ENCODE measurements at places on chromosomes 7 and 10. TPM values are rescaled to one million over a fixed set of nuclear protein-coding genes. Genes with fewer than 3 reads are reported as not detected.

HELLS gene
- 27.3 TPM for total RNA-seq

STEAP1 gene
- 0.86 TPM for total RNA-seq

NPSR1 gene
- total RNA-seq, result not detected

DNA sequence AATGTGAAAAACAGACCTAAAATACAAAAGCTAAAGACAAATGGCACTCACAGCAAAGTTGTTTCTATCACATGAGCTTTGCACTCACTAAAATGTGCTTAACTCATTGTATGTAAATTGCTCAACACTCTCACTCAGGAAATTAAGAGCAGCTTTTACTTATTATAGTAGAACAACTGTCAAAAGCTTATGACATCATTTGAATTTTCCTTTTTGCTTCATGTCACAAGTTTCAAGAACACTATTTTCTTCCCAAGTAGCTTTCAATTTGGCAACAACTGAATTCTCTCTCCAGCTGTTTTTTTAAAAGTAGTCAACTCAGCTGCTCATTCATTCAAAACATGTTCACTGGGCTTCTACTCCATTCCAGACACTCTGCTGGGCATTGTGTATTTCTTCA is 46.9 kb downstream of the ATE1 start:
- H3K36me3 ChIP-seq, result peaks cover 32% of the 10 kb centered on the region
- no peaks in the 10 kb centered on the region for H3K27me3 ChIP-seq
- H3K27ac ChIP-seq, result no peak overlapping the region
- no peak for DNase-seq

DNA sequence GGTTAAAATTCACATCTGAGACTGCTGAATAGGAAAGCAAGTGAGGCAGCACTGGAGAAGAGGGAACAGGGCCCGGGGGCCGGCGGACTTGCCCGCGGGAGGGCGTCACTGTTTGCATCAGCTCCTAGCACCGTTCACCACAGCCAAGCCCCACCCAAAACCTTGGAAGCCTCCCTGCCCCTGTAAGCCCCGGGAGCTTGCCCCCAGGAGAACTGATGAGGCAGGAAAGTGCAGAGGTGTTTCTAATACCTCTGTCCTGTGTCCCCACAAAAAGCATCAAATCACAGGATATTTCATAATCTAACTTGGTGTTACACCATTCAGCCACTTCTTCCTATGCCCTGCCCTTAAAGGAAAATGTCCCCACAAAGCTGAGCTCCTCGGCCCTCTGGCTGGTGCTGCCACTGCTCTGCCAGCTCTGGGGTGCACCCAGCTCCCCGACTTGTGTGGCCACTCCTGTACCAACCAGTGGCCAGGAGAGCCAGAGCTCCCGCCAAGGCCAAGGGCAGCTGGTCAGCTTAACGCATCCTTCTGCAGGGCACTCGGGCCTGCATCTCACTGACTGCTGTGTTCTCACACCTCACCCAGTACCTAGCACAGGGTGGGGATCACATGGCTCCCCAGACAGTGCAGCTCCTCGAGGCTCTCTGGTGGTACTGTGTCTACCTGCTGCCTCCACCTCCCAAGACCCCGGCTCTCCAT is 47.3 kb upstream of the CNPY1 start:
- H3K27me3 ChIP-seq, result peaks cover 16% of the 10 kb centered on the region
- H3K27ac ChIP-seq, result no peak overlapping the region
- no peak overlapping the region for H3K4me3 ChIP-seq
- H3K36me3 ChIP-seq, result no peaks in the 10 kb centered on the region
- no peaks in the 10 kb centered on the region for H3K4me1 ChIP-seq
- DNase-seq, result no peak

DNA sequence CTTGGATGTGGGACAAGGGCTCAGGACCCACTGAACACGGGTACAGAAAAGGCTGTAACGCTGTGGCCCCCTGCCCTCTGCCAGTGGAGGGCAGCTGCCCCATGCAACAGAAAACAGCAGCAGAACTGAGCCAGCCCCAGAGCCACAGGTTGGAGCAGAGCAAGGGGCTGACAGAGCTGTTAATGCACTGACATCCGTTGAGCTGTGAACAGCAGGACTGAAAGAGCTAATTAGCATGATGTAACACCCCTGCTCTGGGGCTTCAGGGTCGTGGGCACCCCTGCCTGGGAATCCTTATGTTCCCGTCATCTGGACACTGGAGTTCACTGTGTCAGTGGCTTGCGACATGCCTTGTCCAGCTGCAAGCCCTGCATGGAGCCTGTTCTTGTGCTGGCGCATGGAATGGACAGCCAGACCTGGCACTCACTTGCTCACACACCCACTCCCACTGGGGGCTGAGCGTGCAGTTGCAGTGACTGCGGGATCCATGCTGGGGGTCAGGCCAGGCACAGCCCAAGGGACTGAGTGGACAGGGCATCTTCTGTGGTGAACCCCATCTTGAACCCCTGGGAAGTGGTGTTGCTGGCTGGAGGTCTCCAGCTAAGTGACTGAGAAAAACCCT is 293.7 kb downstream of the DNAJB9 start:
- no peak overlapping the region for H3K27ac ChIP-seq
- no peaks in the 10 kb centered on the region for H3K27me3 ChIP-seq
- no peak for DNase-seq
- no peak overlapping the region for H3K4me3 ChIP-seq

DNA sequence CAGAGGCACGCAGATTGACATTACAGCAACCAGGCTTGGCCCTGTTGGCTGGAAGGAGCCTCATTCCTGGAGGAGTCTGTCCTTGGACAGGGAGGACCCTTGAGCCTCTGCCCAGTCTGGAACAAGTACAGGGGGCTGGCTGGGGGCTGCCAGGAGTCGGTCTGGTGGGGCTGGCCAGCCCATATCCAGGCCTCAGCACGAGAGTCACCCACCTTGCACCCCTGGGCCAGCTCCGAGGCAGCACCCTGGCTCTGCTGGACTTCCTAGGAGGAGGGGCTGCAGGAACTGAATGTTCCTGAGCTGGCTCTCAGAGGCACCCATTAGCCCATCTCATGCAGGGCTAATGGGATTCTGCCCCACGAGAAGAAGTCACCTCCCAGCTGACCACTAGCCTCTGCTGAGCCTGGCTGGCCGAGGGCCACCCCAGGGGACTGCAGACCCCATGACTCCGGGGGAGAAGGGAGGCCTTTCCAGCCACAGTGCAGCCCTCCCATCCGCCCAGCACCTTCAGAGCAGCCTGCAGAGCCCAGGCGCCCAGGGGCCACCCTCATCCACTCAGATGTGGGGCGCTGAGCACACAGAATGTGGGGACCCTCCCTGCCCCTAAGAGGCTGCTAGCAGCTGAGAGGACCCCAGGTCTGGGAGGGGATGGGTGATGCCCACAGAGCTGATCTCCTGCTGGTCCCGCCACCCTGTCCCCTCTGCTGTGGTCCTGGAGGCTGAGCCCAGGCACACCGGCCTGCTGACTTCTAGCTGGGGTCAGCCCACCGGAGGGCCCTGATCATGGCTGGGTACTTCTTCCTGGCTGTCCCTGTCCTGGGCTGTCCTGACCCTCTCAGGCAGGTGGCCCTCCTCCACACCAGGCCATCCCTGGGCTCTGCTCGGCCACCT is 14.8 kb upstream of the INPP5A start:
- DNase-seq, result peak; percentile 8
- H3K36me3 ChIP-seq, result no peaks in the 10 kb centered on the region
- H3K4me1 ChIP-seq, result peaks cover 4% of the 10 kb centered on the region
- no peak overlapping the region for H3K27ac ChIP-seq

GRCh38 chr7:151254316-151254715 is 5.8 kb upstream of the SMARCD3 start:
- peaks cover 21% of the 10 kb centered on the region for H3K4me1 ChIP-seq
- no peak overlapping the region for H3K27ac ChIP-seq
- H3K36me3 ChIP-seq, result no peaks in the 10 kb centered on the region
- peaks cover 65% of the 10 kb centered on the region for H3K27me3 ChIP-seq
- H3K4me3 ChIP-seq, result no peak overlapping the region

GRCh38 chr10:112434988-112435619 is 11.6 kb downstream of the ZDHHC6 start:
- H3K27ac ChIP-seq, result no peak overlapping the region
- H3K27me3 ChIP-seq, result no peaks in the 10 kb centered on the region
- no peaks in the 10 kb centered on the region for H3K4me1 ChIP-seq
- DNase-seq, result no peak
- H3K36me3 ChIP-seq, result peaks cover 69% of the 10 kb centered on the region

DNA sequence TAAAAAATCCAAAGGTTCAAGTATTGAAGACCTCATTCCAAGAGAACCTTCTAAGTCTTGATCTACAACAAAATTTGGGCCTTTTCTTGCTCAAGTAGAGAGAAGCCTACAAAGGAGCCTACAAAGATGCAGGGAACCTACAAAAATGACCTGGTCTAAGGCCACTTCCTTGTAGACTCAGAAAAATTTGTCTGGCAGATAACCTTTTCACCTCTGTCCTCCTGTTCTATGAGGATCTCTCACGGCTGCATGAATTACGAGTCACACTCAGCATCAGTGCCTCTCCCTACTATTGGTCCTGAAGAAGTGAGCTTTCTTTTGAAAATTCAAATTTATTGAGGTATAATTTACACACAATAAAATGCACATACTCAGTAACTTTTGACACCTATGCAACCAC is 29.3 kb downstream of the CCNJ start:
- no peak for DNase-seq
- peaks cover 4% of the 10 kb centered on the region for H3K4me1 ChIP-seq
- no peaks in the 10 kb centered on the region for H3K27me3 ChIP-seq
- H3K36me3 ChIP-seq, result peaks cover 9% of the 10 kb centered on the region
- H3K4me3 ChIP-seq, result no peak overlapping the region

DNA sequence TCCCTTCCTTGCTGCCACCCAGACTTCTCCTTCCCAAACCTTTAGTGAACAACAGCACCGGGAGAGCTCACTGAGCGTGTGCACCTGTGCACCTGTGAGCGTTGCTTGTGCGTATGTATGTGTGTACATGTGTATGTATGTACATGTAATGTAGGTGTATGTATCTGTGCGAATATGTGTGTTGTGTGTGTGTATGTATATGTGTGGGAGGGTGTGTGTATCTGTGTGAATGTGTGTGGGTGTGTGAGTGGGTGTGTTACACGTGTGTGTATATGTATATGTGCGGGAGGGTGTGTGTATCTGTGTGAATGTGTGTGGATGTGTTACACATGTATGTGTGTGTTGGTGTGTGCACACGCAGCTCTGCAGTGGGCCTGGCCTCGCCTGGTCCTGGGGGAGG is 44.5 kb upstream of the DNAJB6 start:
- no peak overlapping the region for H3K27ac ChIP-seq
- no peaks in the 10 kb centered on the region for H3K36me3 ChIP-seq
- no peaks in the 10 kb centered on the region for H3K4me1 ChIP-seq
- H3K27me3 ChIP-seq, result peaks cover 3% of the 10 kb centered on the region

- no peak for DNase-seq
- H3K4me3 ChIP-seq, result no peak overlapping the region
- H3K36me3 ChIP-seq, result no peaks in the 10 kb centered on the region
- no peak overlapping the region for H3K27ac ChIP-seq
- H3K4me1 ChIP-seq, result no peaks in the 10 kb centered on the region
- peaks cover 2% of the 10 kb centered on the region for H3K27me3 ChIP-seq
Measured at GRCh38 chr7:45984386-45985295, 63.6 kb upstream of the IGFBP3 start.

GRCh38 chr10:60236869-60237524 is 152.7 kb downstream of the ANK3 start:
- no peaks in the 10 kb centered on the region for H3K27me3 ChIP-seq
- H3K4me3 ChIP-seq, result peak overlapping the region; percentile 79
- DNase-seq, result peak; percentile 57
- H3K4me1 ChIP-seq, result peaks cover 73% of the 10 kb centered on the region

GRCh38 chr7:77427996-77428603 is 12.0 kb upstream of the GSAP start:
- peaks cover 35% of the 10 kb centered on the region for H3K4me1 ChIP-seq
- no peaks in the 10 kb centered on the region for H3K27me3 ChIP-seq
- no peaks in the 10 kb centered on the region for H3K36me3 ChIP-seq
- no peak for DNase-seq
- H3K4me3 ChIP-seq, result no peak overlapping the region

DNA sequence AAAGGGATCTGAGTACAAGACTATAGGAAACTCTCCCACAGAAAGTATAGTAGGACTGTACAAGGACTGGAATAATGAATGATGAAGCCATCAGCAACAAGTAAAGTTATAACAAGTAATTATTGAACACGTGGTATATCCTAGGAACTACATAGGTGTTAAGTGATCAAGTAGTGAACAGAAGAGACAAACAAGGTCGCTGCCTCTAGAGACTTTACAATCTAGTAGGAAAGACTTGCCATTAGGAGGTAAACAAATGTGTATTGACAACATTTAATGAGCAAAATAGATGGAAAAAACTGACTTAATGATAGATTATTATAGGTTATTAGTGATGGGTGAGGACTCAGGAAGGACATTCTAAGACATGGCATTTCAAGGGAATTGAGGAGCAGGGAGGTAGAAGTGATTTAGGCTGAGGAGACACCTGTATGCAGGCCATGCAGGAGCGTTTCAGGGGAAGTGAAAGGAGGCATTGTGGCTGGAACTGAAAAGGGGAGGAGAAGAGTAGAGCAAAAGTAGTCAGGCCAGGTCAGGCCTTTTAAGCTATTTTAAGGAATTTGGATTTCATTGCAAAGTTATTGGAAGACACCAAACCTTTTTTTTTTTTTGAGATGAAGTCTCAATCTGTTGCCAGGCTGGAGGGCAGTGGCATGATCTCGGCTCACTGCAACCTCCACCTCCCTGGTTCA is 8.5 kb upstream of the GLCCI1 start:
- no peak overlapping the region for H3K4me3 ChIP-seq
- no peak overlapping the region for H3K27ac ChIP-seq
- H3K4me1 ChIP-seq, result peaks cover 12% of the 10 kb centered on the region
- no peaks in the 10 kb centered on the region for H3K27me3 ChIP-seq

DNA sequence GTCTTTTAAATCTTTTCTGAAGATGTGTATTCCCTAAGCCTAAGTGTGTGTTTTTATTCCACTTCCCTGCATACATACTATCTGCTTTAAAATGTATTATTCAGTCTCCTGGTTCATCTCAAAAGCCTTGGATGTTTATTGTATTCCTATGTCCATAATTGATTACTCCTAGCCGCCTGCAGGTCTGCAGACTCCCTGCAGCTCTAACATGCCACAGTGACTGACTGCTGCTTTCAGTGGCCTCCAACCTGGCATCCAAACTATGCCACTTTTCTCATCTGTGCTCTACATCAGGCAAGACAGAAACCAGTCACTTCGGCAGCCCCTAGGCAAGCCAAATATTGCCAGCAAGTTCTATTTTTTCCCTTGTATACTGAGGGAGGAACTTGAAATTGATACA is 81.7 kb downstream of the ABCA13 start:
- DNase-seq, result no peak
- H3K27me3 ChIP-seq, result peaks cover 1% of the 10 kb centered on the region
- no peak overlapping the region for H3K27ac ChIP-seq

DNA sequence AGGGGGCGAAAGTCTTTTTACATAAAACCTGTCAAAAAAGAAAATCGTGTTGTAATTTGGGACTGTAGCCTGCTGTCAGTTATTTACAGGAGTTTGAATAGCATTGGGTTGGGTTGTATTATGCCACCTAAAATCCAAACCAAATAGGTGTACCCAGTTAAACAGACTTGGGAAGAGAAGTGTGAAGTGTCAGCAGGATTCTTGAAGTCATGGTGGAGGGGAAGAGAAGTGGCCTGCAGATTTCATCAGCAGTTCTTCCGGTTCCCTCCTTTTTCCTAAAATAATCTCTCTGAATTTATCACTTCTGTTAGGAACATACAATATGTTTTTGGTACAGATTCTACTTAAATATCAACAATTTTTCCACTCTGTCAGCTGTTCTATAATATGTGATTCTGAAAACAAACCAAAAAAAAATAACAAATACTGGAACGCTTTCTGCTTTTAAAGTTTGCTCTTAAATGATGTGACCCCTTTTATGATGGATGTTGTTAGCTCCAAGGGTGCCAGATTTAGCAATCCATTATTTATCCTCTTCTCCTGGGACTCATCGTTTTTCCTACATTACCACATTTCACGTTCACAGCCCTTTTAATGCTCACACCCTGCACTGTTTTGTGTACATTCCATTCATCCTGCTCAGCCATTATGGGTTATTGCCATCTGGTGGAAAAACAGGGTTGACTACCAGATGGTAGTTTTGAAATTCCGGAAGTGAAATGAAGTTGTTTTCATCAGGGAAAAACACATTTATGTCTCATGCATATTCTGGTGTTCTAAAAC is 18.7 kb upstream of the ARHGAP12 start:
- no peak overlapping the region for H3K27ac ChIP-seq
- H3K27me3 ChIP-seq, result no peaks in the 10 kb centered on the region
